ENCODE measurements at places on chromosomes 5 and 9.

DNA sequence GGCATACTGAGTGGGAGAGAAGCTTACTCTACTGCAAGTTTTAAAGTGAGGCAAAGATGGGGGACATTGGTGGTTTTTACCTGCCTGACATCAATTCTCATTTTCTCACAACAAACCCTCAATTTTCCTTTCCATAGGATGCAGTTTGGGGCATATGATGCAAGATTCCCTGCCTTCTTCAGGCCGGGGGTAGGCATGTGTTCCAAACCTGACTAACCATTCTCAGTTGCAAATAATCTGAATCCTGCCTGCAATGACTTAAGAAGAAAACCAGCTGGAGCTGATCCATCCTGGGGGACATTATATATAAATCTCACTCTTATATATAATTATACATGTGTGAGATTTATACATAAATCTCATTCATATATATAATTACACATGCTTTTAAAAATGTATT, 223.6 kb upstream of the EFNA5 start:
- DNase-seq: peak; percentile 43

GRCh38 chr5:91591076-91591475, 208.0 kb upstream of the ARRDC3 start:
- DNase-seq: no peak

- DNase-seq: no peak
Measured at GRCh38 chr5:172162323-172162986, 25.6 kb downstream of the STK10 start.

- no peak for DNase-seq
Measured at GRCh38 chr5:171600741-171601265, 181.4 kb downstream of the FGF18 start.

DNA sequence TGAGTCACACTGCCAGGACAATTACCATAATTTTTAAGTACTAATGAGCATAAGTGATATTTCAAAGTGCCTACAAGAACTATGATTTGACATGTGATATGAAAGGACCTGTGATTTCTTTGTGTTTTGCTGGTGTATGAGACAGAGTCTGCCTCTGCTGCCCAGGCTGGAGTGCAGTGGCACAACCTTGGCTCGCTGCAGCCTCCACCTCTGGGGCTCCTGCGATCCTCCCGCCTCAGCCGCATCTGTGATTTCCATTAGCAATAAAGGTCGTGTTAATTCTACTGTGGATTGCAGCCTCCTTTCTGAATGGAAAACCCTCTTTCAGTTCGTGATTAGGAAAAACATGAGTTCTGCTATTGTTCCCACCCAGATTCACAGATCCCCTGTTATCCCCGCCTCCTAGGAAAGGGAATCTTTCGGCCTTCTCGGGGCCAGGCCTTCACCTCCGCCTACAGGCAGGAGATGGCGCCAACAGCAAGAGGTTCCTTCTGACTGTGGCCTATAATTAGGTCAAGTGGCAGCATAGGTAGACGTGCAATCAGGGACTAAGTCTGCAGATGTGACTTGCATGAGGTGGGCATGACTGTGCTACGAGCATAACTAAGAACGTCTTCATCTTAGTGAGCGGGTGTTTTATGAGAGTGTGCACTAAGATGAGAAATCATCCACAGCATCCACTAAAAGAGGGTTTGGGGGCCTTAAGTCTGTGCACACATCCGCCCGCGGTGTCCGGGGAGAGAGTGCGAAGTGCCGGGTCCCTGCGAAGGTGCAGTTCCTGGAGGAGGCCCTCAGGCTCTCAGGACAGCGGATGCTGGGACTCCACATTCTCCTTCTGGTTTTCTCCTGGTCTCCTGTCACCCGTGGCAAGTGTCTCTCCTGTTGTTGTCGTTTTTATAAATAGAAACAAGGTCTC, 23.1 kb downstream of the TRIM7 start:
- DNase-seq: peak; percentile 69
